ENCODE measurements at places on chromosomes 5 and 9.

DNA sequence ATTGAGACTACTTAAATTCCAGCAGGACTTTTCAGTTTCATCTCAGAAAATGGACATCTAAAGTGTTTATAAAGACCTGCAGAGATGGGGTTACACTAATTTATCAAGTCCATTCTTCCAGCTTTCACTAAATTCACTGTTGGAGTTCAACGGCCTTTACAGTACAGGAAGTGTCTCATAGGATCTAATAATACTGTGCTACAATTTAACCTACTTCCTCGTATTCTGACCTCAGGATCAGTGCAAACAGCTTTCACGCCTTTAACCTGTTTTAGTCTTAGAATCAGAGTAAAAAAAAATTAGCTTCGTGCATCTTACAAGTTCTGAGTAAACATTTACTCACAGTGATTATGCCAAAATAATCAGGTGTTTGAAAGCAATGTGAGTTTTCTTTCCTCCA is 632.6 kb upstream of the DMAC1 start:
- no peak overlapping the region for H3K27ac ChIP-seq
- no peaks in the 10 kb centered on the region for H3K4me1 ChIP-seq
- H3K36me3 ChIP-seq = no peaks in the 10 kb centered on the region
- no peak overlapping the region for H3K4me3 ChIP-seq
- H3K27me3 ChIP-seq = no peaks in the 10 kb centered on the region

DNA sequence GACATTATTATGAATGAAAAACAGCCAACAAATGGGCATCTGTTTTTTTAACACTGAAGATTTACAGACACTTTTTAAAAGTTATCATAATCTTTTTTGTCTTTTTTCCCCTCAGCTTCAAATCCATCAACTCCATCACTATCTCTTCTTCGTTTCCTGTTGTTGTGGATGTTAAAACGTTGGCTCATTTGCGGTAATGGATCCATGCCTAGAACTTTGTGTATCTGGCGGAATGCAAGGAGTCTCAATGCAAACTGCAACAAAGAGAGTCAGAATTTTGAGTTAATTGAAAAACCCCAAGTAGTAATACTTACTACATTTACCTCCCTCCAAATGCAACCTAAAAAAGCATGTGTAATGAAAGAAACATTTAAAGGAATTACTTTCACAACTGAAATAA is 42.9 kb upstream of the MTMR12 start:
- no peak overlapping the region for H3K27ac ChIP-seq
- no peaks in the 10 kb centered on the region for H3K4me1 ChIP-seq
- no peaks in the 10 kb centered on the region for H3K27me3 ChIP-seq

- H3K27ac ChIP-seq = no peak overlapping the region
- H3K4me1 ChIP-seq = no peaks in the 10 kb centered on the region
- H3K36me3 ChIP-seq = peaks cover 32% of the 10 kb centered on the region
Observed at GRCh38 chr9:4862506-4863250, 69.9 kb downstream of the RCL1 start.

GRCh38 chr5:73170522-73170921 is 2.5 kb upstream of the TMEM174 start:
- no peak overlapping the region for H3K27ac ChIP-seq
- no peaks in the 10 kb centered on the region for H3K36me3 ChIP-seq
- no peak overlapping the region for H3K4me3 ChIP-seq

- peaks cover 26% of the 10 kb centered on the region for H3K4me1 ChIP-seq
- H3K27me3 ChIP-seq = no peaks in the 10 kb centered on the region
- H3K36me3 ChIP-seq = peaks cover 4% of the 10 kb centered on the region
- H3K27ac ChIP-seq = no peak overlapping the region
Observed at GRCh38 chr5:80248378-80248777, 7.5 kb downstream of the SERINC5 start.

- DNase-seq = peak; percentile 42
- H3K4me1 ChIP-seq = no peaks in the 10 kb centered on the region
- no peak overlapping the region for H3K27ac ChIP-seq
Observed at GRCh38 chr5:138789771-138790242, 36.6 kb downstream of the CTNNA1 start.

DNA sequence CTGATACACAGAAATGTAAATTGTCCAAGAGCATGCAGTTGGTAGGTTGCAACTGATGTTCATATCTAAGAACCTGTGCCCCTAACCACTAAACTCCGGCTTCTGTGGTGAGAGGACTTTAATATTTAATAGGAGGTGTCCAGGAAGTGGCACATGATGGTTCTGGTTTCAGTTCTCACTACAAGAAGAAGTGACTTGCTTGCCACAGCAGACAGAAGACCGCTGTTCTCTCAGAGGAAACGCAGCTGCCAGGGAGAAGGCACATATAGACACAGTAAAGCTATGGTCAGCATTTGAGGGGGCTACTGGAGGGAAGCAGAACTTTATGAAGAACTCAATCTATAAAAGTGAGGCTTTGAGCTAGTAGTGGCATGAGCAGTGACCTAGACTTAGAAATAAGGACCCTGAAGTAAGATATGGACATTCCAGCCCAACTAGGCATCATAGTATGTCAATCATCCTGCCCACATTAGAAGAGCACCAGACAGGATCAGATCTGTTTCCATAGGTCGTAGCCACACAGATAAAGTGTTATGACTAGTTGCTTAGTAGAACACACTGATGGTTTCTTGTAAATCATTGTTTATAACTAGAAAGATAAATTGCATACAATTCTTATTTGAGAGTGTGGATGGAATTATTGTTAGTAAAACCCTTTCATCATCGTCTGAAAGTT is 36.4 kb upstream of the DAB2 start:
- H3K27ac ChIP-seq = no peak overlapping the region
- no peaks in the 10 kb centered on the region for H3K27me3 ChIP-seq
- H3K4me1 ChIP-seq = no peaks in the 10 kb centered on the region
- peak; percentile 81 for DNase-seq
- no peak overlapping the region for H3K4me3 ChIP-seq

DNA sequence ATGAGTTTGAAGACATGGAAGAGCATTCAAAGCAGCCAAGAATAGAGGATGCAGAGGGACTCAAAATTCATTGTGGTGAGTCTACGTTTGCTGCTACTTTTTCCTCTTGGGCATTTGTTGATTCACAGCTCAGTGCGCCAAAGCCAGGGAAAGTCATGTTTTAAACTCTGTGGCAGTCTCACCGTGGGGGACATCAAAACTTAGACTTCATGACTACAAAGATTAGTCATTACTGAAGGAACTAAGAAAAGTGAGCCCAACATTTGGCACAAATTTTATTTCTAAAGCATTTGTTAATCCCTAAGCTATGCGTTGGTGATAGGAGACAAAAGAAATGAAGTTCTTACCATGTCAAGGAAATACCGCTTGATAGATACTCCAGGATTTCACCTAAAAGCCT is 73.7 kb upstream of the MTAP start:
- no peak overlapping the region for H3K4me3 ChIP-seq
- no peak overlapping the region for H3K27ac ChIP-seq
- no peaks in the 10 kb centered on the region for H3K36me3 ChIP-seq
- no peaks in the 10 kb centered on the region for H3K4me1 ChIP-seq
- no peaks in the 10 kb centered on the region for H3K27me3 ChIP-seq

DNA sequence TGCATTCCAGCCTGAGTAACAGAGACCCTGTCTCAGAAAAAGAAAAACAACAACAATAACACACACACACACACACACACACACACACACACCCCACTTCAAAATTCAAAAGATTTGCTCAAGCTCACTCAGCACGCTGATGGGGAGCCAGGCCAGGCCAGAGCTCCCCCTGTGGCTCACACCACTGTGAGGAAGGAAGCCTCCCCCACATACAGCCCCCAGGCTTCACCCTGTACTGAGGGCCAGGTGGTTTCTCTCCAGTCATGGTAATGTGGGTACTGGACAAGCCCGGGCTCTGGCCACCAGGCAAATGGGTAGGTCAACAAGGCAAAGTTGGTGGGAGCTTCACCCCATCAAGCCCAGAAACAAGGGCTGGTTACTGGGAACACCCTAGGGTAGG is 19.0 kb downstream of the ATOX1 start:
- peak; percentile 51 for DNase-seq
- peaks cover 21% of the 10 kb centered on the region for H3K4me1 ChIP-seq
- no peak overlapping the region for H3K4me3 ChIP-seq

DNA sequence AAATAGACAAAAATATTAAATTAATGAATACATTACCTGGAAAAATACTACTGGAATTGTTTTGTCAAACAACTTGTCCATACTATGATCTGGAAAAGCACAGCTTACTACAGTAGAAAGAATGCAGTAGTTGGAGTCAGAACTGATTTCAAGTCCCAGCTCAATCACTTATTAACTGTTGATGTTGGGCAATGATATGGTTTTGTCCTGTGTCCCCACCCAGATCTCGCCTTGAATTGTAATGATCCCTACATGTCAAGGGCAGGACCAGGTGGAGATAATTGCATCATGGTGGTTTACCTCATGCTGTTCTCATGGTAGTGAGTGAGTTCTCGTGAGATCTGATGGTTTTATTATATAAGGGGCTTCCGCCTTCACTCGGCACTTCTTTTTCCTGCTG is 247.5 kb downstream of the CD180 start:
- no peak overlapping the region for H3K4me3 ChIP-seq
- no peaks in the 10 kb centered on the region for H3K27me3 ChIP-seq
- no peak overlapping the region for H3K27ac ChIP-seq

- no peaks in the 10 kb centered on the region for H3K27me3 ChIP-seq
- H3K36me3 ChIP-seq = no peaks in the 10 kb centered on the region
- no peak overlapping the region for H3K27ac ChIP-seq
- no peaks in the 10 kb centered on the region for H3K4me1 ChIP-seq
- no peak overlapping the region for H3K4me3 ChIP-seq
Observed at GRCh38 chr5:147532156-147532555, 22.3 kb upstream of the DPYSL3 start.

- H3K4me1 ChIP-seq = no peaks in the 10 kb centered on the region
- H3K36me3 ChIP-seq = no peaks in the 10 kb centered on the region
- no peaks in the 10 kb centered on the region for H3K27me3 ChIP-seq
- H3K27ac ChIP-seq = no peak overlapping the region
- no peak for DNase-seq
Observed at GRCh38 chr9:75850459-75851200, 39.8 kb upstream of the PCSK5 start.

GRCh38 chr5:158409507-158409906 is 550.6 kb upstream of the CLINT1 start:
- H3K4me1 ChIP-seq = peaks cover 2% of the 10 kb centered on the region
- H3K27me3 ChIP-seq = no peaks in the 10 kb centered on the region
- H3K36me3 ChIP-seq = no peaks in the 10 kb centered on the region
- DNase-seq = no peak

DNA sequence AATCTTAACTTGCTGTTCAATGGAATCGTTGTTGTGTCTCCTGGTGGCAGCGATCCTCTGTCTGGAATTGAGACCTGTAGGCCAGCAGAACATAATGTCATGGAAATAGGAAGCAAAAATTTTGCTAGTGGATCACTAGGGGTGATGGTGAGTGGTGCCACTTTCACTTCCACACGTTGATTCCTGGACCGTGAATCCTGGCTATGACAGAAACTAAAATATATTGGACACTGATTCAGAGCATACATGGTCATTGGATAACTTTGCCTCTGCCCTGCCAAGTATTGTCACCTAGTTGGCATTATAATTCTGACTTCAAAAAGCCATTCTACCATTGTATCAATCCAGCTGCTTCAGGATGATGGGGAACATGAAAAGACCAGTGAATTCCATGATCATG is 353.2 kb downstream of the IRX1 start:
- H3K27ac ChIP-seq = no peak overlapping the region
- H3K4me1 ChIP-seq = no peaks in the 10 kb centered on the region
- H3K27me3 ChIP-seq = no peaks in the 10 kb centered on the region
- DNase-seq = no peak
- H3K36me3 ChIP-seq = no peaks in the 10 kb centered on the region

DNA sequence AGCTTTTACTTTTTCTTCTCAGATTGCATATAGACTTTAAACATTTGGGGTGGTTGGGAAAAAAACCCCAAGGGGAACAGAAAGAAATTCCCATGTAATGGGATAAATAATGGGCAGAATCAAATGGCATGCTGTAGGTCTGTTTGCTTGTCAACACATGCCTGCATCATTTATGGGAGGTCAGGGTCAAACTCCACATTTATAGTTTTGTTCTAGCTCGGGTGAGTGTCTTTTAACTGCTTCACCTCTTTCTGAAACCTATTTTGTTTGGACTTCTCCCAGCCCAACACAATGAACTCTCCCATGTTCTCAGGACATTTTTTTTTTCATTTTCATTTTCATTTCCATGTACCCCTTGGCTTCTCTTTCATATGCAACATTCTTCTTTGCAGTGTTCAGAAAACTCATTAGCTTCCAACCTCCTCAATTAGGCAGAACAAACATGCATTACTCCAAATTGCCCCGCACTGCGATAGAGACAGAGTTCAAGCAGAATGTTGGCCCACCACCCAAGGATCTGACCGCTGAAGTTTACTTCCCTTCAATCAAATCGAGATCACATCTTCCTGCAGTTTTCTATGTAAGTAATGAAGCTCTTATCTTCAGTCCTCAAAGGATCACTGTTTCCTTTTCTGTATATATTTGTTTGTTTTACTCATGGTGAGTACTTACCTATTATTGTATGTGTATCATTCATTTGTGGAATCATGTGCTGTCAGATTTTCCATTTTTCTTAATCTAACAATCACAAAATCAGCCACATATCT is 354.6 kb downstream of the ZSWIM6 start:
- no peaks in the 10 kb centered on the region for H3K4me1 ChIP-seq
- H3K27ac ChIP-seq = no peak overlapping the region
- H3K27me3 ChIP-seq = no peaks in the 10 kb centered on the region
- no peaks in the 10 kb centered on the region for H3K36me3 ChIP-seq

- H3K27me3 ChIP-seq = peaks cover 3% of the 10 kb centered on the region
- no peaks in the 10 kb centered on the region for H3K36me3 ChIP-seq
- H3K27ac ChIP-seq = no peak overlapping the region
- peak; percentile 70 for DNase-seq
Observed at GRCh38 chr9:124126648-124127646, 115.4 kb downstream of the LHX2 start.

GRCh38 chr9:23779220-23779619 is 46.8 kb downstream of the ELAVL2 start:
- no peak overlapping the region for H3K4me3 ChIP-seq
- DNase-seq = peak; percentile 57
- H3K36me3 ChIP-seq = no peaks in the 10 kb centered on the region
- peak overlapping the region; percentile 25 for H3K27ac ChIP-seq
- H3K4me1 ChIP-seq = peaks cover 5% of the 10 kb centered on the region

DNA sequence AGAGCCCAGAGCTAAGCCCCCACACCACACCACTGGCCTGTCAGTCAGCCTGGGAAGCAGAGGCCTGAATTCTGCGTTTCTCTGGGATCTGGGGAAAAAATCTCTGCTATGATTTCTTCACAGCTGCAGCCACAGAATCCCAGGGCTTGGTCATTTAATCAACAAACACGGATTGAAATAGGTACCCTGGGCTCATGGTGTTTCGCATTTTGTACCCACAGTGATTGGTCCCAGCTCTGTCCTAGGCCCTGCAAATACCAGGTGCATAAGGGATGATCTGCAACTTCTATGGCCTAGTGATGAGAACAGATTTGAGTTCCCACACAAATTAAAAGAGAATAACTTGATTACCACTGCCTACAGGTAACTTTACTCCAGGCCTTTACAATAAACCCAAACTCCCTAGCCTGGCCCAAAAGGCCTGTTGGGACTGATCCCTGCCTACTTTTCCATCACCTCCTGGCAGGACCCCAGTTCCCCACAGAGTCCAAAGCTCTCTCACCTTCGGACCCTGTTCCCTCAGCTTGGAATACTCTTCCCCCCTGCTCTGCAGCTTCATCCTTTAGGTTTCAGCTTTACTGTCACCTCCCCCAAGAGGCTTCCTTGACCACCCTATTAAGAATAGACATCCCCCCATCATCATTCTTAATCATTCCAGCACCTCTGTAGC is 14.7 kb upstream of the SAP30L start:
- no peak overlapping the region for H3K4me3 ChIP-seq
- no peaks in the 10 kb centered on the region for H3K4me1 ChIP-seq
- peaks cover 6% of the 10 kb centered on the region for H3K36me3 ChIP-seq
- no peak for DNase-seq

- no peak overlapping the region for H3K27ac ChIP-seq
- peaks cover 13% of the 10 kb centered on the region for H3K4me1 ChIP-seq
- H3K4me3 ChIP-seq = no peak overlapping the region
Observed at GRCh38 chr9:84828046-84828445, 158.5 kb downstream of the NTRK2 start.

Measured in muscle of leg (tissue), 16 donors.